Activated naive CD4-positive, alpha-beta T cell treated with anti-CD3 and anti-CD28 coated beads, Interleukin-2, amount 10 ng/mL, durations not matched to agents 7 days and 5 days (primary cell): ENCODE measurements at places on chromosomes 5 and 9.

GRCh38 chr9:6965566-6965965 lies 207.8 kb downstream of the KDM4C start:
- no peak for DNase-seq
- H3K36me3 ChIP-seq, result peaks cover 2% of the 10 kb centered on the region
- H3K4me3 ChIP-seq, result no peak overlapping the region
- H3K27ac ChIP-seq, result no peak overlapping the region

DNA sequence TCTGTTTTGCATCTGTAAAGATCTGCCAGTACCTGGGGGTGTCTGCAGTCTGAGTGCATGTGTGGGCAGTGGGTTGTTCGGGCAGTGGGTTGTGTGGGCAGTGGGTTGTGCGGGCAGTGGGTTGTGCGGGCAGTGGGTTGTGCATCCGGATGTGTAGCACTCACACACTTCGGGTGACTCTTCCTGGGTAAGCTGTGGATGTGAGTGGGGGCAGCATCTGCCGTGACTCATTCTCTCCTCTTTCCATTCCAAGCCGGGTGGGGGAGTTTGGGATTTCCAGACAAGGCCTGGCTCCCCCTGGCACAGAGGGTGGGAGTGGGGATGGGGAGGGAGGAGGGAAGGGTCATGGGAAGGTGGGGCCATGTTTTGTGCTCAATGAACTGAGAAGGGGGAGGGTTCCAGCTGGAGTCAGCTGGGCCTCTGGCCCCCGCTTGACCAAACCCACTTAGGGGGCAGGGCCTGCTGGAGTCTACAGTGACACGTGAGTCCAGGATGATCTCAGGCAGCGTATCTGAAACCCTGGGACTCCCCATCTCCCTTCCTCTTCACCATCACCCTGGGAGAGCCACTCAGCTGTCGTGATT lies 8.3 kb downstream of the CRB2 start:
- no peaks in the 10 kb centered on the region for H3K36me3 ChIP-seq
- H3K4me1 ChIP-seq, result peaks cover 8% of the 10 kb centered on the region
- H3K27ac ChIP-seq, result no peak overlapping the region
- DNase-seq, result no peak
- H3K4me3 ChIP-seq, result no peak overlapping the region

GRCh38 chr5:76406014-76406413 lies 2.9 kb downstream of the IQGAP2 start:
- H3K36me3 ChIP-seq, result peaks cover 37% of the 10 kb centered on the region
- peaks cover 11% of the 10 kb centered on the region for H3K27me3 ChIP-seq
- H3K27ac ChIP-seq, result peak overlapping the region; percentile 100
- H3K4me1 ChIP-seq, result peaks cover 72% of the 10 kb centered on the region
- H3K4me3 ChIP-seq, result peak overlapping the region; percentile 88
- DNase-seq, result no peak

GRCh38 chr5:118862596-118862995 lies 125.8 kb downstream of the DTWD2 start:
- no peak overlapping the region for H3K27ac ChIP-seq
- H3K36me3 ChIP-seq, result no peaks in the 10 kb centered on the region
- no peak for DNase-seq
- no peaks in the 10 kb centered on the region for H3K27me3 ChIP-seq
- no peak overlapping the region for H3K4me3 ChIP-seq

DNA sequence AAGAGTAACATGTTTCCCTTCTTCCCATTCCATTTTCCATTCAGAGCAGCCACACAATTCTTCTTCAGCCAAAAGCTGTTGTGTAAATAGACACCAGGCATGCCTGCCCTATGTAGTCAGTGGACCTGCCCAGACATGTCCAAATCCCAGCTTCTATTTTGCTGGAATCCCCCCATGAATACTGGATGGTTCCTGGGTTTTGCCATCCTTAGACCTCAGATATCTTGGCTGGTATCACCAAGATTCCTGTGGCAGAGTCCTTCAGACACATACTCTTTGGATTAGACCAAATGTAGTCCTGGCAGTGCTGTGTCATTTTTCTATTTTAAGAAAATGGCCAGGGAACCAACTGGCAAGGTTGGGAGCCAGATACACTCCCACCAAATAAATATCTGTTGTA lies 10.3 kb downstream of the FST start:
- no peaks in the 10 kb centered on the region for H3K4me1 ChIP-seq
- no peak for DNase-seq
- H3K36me3 ChIP-seq, result no peaks in the 10 kb centered on the region
- no peak overlapping the region for H3K27ac ChIP-seq
- H3K4me3 ChIP-seq, result no peak overlapping the region

DNA sequence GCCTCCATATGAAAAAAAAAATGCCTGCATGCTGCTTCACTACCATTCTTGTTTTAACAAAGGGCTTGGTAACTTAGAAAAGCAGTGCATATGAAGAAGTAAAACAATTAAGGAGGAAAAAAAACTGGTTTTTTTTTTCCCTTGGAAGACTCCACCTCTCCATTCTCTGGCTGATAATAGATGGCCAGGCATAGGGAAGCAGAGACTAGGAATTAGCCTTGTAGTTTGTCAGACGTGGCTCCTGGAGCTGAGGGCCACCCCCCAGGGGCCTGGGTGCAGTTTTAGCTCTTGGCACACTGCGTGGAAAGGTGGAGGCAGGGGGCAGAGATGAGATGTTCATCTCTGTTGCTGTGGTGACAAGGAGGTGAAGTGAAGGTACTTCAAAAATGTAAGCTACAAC lies 42.7 kb downstream of the WDR36 start:
- peaks cover 3% of the 10 kb centered on the region for H3K36me3 ChIP-seq
- no peak overlapping the region for H3K27ac ChIP-seq
- no peaks in the 10 kb centered on the region for H3K4me1 ChIP-seq
- H3K4me3 ChIP-seq, result no peak overlapping the region
- peaks cover 10% of the 10 kb centered on the region for H3K27me3 ChIP-seq

- H3K36me3 ChIP-seq, result no peaks in the 10 kb centered on the region
- H3K27ac ChIP-seq, result no peak overlapping the region
- peaks cover 44% of the 10 kb centered on the region for H3K27me3 ChIP-seq
- no peak overlapping the region for H3K4me3 ChIP-seq
These were observed 122.9 kb downstream of the MACROH2A1 start for GRCh38 chr5:135276151-135276550.

DNA sequence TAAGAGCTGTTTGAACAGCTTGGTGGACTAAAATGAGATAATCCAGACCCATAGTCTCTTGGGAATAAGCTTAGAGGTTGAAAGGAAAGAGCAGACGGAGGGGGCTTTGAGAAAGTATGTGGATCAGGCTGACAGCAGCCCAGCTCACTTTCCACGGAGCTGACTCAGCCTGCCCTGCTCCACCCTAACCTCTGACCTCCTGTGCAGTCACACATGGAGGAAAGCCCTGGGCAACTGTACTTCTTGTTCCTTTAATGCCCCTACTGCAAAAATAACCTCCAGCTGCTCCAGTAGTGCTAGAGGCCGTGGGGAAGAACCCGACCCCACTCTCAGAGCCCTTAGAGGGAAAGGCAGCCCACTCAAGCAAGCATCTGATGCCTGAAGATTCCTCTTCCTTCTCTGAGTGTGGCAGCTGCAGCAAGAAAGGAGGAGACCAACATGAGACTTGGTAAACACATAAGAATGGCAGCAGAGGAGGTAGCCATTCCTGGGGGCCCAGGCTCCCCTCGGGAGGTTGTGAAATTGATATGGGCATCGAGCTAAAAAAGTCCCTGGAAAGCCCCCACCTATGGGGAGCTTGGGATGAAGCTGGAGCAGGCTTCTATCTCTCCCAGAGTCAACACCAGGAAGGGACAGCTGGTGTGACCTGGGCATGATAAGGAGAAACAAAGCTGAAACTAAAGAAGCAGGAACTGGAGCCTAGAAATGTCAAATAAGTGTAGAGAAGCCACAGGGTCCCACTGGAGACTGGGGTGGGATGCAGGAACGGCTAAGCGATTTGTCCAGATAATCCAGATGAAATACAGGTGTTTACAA lies 204.3 kb downstream of the PIK3R1 start:
- H3K27ac ChIP-seq, result no peak overlapping the region
- H3K4me3 ChIP-seq, result no peak overlapping the region
- H3K36me3 ChIP-seq, result no peaks in the 10 kb centered on the region

- no peaks in the 10 kb centered on the region for H3K36me3 ChIP-seq
- H3K27ac ChIP-seq, result no peak overlapping the region
- no peak overlapping the region for H3K4me3 ChIP-seq
- no peaks in the 10 kb centered on the region for H3K4me1 ChIP-seq
- DNase-seq, result no peak
- H3K27me3 ChIP-seq, result no peaks in the 10 kb centered on the region
These were observed 387.9 kb downstream of the MAT2B start for GRCh38 chr5:163893281-163893680.

- DNase-seq, result no peak
- peaks cover 8% of the 10 kb centered on the region for H3K4me1 ChIP-seq
- no peaks in the 10 kb centered on the region for H3K36me3 ChIP-seq
- H3K27me3 ChIP-seq, result no peaks in the 10 kb centered on the region
- no peak overlapping the region for H3K27ac ChIP-seq
- H3K4me3 ChIP-seq, result no peak overlapping the region
These were observed 6.3 kb upstream of the ATG10 start for GRCh38 chr5:81965524-81965923.

GRCh38 chr9:120571443-120572257 lies 8.3 kb downstream of the CDK5RAP2 start:
- H3K4me1 ChIP-seq, result peaks cover 9% of the 10 kb centered on the region
- no peak for DNase-seq
- H3K36me3 ChIP-seq, result peaks cover 48% of the 10 kb centered on the region
- H3K4me3 ChIP-seq, result no peak overlapping the region
- no peaks in the 10 kb centered on the region for H3K27me3 ChIP-seq
- H3K27ac ChIP-seq, result no peak overlapping the region

- H3K27me3 ChIP-seq, result no peaks in the 10 kb centered on the region
- H3K4me3 ChIP-seq, result no peak overlapping the region
- H3K27ac ChIP-seq, result no peak overlapping the region
- DNase-seq, result no peak
These were observed 264.6 kb downstream of the TMEM167A start for GRCh38 chr5:82812575-82812974.

- no peak for DNase-seq
- H3K36me3 ChIP-seq, result no peaks in the 10 kb centered on the region
- no peaks in the 10 kb centered on the region for H3K4me1 ChIP-seq
- no peak overlapping the region for H3K27ac ChIP-seq
- H3K4me3 ChIP-seq, result no peak overlapping the region
- H3K27me3 ChIP-seq, result peaks cover 45% of the 10 kb centered on the region
These were observed 4.4 kb upstream of the BHMT start for GRCh38 chr5:79107020-79107796.
